PC-3 (cell line): ENCODE measurements at places on chromosomes 4 and X.
A peak's percentile ranks its signal among the peaks of the same experiment; 100 is the strongest.

DNA sequence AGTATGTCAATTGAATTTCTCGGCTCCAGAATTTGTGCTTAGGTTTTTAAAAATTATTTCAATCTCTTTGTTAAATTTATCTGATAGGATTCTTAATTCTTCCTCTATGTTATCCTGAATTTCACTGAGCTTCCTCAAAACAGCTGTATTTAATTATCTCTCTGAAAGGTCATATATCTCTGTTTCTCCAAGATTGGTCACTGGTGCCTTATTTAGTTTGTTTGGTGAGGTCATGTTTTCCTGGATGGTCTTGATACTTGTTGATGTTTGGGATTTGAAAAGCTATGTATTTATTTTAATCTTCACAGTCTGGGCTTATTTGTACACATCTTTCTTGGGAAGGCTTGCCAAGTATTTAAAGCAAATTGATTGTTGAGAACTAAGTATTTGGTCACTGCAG, 24.7 kb upstream of the HERC3 start:
- no peak for DNase-seq

GRCh38 chr4:84110040-84110439, 389.1 kb downstream of the NKX6-1 start:
- DNase-seq, result no peak

GRCh38 chr4:57789666-57790065, 679.5 kb upstream of the IGFBP7 start:
- no peak for DNase-seq

- no peak for DNase-seq
These were observed 164.4 kb upstream of the FTHL17 start for GRCh38 chrX:31236231-31236630.

DNA sequence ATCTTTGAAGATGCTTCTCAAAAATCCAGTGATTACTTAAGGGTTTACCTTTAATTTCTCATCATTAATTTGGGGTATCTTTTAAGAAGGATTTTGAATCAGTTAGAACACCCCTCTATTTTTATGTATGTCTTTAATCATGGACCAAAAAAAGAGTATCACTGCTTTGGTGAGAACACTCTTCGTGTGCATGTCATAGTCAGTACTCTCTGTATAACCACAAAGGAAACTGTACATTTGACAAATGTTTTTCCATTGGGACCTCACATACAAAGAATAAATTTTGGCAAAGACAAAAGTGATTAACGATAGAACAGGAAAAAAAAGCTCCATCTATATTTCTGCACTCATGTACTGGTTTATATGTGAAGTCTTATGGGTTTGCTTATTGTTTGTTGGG, 31.3 kb downstream of the FAM241A start:
- DNase-seq, result no peak

DNA sequence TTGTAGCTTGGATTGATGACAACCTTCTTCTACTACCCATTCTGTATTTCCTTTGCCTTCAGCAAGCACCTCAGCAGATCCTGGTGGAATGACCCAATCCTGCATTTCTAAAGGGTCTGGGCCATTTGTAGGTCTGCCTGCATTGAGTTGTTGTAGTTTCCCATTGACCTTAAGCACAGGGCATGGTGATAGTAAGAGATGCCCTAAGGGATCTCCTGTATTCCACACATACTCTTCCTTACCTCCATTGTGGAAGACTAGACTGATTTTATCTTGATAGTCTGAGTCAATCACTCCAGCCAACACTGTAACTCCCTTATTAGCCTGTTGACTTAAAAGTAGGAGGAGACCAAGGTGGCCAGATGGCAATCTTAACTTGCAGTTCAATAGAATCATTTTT, 184.5 kb downstream of the GRIA2 start:
- DNase-seq, result no peak

DNA sequence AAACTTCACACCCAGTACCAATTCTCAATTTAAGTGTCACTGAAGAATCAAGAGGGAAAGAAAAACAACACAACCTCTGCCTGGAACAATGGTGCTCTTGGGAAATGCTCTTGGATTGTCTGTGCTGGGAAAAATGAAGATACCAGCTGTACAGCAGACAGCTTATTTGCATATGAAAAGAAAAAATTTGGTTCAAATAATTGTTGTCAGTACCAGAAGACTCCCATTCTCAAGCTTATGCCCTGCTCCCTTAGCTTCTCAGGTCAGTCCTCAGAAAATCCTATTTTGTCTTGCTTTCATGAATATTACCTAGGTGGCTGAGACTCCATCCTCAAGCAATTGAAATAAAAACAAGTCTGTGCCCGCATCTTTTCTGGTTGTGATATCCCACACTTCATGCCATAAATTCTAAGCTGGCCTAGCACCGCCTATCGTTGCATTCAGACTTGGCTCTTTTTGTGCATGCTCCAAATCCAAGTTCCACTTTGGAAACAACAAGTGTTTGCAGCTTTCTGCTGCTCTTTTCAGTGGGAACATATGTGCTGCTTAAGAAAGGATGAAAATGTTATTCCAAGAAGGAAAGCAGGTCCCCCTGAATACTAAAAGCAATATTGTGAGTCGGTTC, 431.6 kb downstream of the INPP4B start:
- DNase-seq, result no peak

DNA sequence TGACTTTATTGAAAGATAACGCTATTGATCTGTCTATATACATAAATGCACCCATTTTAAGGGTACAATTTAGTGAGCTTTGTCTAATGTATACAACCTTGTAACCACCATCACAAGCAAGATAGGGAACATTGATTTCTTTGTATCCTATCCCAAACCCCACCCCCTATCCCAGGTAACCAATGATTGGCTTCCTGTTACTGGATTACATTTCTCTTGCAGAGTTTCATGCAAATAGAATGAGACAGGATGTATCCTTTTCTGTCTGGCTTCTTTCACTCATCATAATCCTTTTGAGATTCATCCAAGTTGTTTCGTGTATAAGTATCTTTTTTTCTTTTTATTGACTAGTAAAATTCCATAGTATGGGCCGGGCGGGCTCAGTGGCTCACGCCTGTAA, 1.6 kb upstream of the GRIPAP1 start:
- DNase-seq, result peak; percentile 60

GRCh38 chr4:80311130-80311529, 24.4 kb upstream of the CFAP299 start:
- DNase-seq, result no peak
